Activated naive CD8-positive, alpha-beta T cell treated with anti-CD3 and anti-CD28 coated beads, Interleukin-2, amount 50 U/mL, for 16 hours (primary cell): ENCODE measurements at places on chromosomes 11 and 22.

DNA sequence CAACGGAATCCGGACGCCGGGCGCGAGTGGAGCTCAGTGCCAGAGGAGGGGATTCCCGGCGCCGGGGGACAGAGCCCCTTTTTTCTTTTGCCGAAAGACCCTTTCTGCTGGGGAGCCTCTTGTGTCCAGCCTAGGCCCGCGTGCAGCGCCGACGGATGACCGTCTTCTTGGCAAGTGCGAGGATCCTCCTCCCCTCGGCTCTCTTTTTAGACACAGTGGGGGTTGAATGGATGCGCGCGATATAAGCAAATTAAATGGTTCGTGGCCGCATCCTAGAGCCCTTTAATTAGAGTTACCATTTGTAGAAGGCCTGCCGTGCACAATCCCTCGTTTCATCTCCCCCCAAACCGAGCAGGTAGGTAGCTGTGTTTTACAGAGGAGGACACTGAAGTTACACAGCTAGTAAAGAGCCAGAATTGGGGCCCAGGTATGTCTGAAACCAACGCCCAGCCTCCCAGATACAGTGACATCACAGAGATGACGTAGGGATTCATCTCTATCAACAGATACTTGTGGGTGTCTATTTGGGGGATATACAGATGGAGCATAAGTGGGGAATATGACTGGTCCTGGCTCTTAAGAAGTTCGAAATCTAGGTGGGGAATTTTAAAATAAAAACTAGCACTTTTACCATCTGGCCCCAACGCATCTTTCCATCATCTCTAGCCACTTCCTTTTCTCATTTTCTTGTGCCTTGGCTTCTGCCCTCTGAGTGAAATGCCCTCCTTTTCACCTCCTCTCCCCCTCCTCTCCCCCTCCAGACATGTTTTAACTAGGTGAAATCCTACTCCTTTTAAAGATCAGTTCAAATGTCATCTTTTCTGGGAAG lies 875 bp downstream of the TCP11L1 start:
- no peak for DNase-seq

DNA sequence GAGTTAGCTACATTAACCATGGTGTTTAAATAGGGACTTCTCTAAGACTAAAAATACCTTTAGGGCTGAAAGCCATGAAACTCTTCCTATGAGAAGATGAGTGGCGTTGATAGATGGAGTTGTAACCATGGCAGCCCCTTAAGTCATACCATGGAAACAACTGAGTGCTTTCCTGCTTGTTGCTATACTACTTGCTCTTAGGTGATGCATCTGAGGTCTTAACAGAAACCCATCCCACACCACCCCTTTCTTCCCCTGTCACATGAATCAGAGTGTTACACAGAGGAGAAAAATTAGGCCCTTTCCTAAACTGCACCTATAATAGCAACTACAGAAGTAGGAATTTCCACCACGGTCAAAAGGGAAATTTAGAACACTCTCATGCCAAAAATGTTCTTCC lies 64.3 kb upstream of the ZC3H12C start:
- no peak for DNase-seq

GRCh38 chr11:69468221-69468620 lies 13.2 kb upstream of the LINC01488 start:
- no peak for DNase-seq

- DNase-seq, result no peak
These were observed 5.7 kb upstream of the CEP126 start for GRCh38 chr11:101909087-101909486.

DNA sequence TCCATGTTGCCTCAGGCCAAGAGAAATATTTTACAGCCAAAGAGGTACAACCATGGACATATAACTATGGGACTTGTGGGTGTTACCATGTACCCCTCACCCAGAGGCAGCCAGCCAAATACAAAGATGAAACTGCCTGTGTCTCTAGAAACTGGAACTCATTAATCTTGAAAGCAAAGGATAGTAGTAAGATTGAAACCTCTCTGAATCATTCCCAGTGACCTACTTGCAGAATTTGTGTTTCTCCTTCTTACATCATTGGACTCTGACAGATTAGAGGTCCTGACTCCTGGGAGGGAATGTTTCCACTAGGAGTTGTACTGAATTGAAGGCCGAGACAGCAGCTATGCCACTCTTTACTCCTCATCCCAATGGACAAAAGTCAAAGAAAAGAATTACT lies 257.4 kb upstream of the UBASH3B start:
- no peak for DNase-seq

- no peak for DNase-seq
These were observed 8.8 kb upstream of the DNAL4 start for GRCh38 chr22:38802671-38803121.

- no peak for DNase-seq
These were observed 1.8 kb upstream of the KRTAP5-4 start for GRCh38 chr11:1623716-1624115.

- no peak for DNase-seq
These were observed 1388.7 kb downstream of the BRD1 start for GRCh38 chr22:48438800-48439559.

DNA sequence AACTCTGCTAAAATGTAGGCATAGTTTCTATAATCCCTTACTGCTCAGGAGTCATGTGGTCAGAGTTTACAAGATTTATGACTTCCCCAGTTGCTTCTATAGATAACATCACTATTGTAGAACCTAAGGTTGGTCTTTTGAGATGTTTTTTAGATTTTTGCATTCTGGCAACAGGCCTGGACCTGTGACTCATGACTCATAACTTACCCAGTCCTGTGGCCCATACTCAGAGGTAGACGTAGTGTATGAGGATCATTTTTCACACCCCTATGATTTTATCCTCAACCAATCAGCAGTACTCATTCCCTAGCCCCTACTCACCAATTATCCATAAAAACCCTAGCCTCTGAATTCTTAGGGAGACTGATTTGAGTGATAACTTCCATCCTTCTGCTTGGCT lies 384.4 kb upstream of the DDI1 start:
- DNase-seq, result no peak

- DNase-seq, result no peak
These were observed 2.5 kb downstream of the TP53AIP1 start for GRCh38 chr11:128940156-128940555.

- no peak for DNase-seq
These were observed 118.0 kb downstream of the PHF21B start for GRCh38 chr22:44891791-44892190.

- DNase-seq, result no peak
These were observed 364.7 kb downstream of the TTC28 start for GRCh38 chr22:28314959-28315358.

- no peak for DNase-seq
These were observed 10.3 kb upstream of the ZC3H12C start for GRCh38 chr11:110082899-110083298.

- no peak for DNase-seq
These were observed 32.5 kb upstream of the NUCB2 start for GRCh38 chr11:17244046-17244445.

DNA sequence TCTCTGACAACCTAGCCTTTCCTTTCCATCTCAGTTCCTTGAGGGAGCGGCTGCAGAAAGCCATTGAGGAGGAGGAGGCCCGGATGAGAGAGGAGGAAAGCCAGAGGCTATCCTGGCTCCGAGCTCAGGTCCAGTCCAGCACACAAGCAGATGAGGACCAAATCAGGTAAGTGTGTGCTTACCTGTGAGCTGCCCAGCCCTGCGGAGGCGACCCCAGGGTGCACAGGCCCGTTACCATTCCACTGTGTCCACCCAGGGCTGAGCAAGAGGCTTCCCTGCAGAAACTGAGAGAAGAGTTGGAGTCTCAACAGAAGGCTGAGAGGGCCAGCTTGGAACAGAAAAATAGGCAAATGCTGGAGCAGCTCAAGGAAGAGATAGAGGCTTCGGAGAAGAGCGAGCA lies 63.1 kb downstream of the CEP164 start:
- DNase-seq, result no peak

DNA sequence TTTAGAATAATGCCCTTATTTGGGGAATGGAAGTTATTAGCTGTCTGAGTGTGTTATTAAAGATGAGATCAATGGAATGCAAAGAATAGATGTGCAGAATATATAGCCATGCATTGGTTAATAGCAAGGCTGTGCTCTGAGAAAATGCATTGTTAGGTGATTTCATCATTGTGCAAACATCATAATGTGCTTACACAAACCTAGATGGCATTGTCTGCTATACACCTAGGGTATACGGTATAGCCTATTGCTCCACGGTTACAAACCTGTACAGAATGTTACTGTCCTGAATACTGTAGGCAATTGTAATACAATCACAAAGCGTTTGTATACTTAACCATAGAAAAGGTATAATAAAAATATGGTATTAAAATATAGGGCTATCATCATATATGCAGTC lies 25.5 kb downstream of the SLC5A12 start:
- DNase-seq, result no peak

- DNase-seq, result no peak
These were observed 6.8 kb upstream of the CHID1 start for GRCh38 chr11:917426-917825.

DNA sequence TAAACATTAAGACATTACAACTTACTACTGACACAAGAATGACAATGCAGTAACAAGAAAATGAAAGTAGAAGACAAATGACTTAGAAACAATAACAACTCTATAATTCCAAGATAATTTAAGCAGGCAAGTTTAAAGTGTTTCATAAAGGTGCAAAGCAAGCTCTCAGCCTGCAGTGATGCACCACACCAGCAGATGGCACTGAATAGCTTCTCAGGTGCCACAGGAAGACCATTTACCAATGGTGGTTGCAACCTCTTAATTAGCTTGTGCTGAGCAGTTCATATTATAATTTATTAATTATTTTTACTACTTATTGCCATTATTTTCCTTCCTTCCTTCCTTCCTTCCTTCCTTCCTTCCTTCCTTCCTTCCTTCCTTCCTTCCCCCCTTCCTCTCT lies 60.6 kb downstream of the NXPE2 start:
- no peak for DNase-seq

DNA sequence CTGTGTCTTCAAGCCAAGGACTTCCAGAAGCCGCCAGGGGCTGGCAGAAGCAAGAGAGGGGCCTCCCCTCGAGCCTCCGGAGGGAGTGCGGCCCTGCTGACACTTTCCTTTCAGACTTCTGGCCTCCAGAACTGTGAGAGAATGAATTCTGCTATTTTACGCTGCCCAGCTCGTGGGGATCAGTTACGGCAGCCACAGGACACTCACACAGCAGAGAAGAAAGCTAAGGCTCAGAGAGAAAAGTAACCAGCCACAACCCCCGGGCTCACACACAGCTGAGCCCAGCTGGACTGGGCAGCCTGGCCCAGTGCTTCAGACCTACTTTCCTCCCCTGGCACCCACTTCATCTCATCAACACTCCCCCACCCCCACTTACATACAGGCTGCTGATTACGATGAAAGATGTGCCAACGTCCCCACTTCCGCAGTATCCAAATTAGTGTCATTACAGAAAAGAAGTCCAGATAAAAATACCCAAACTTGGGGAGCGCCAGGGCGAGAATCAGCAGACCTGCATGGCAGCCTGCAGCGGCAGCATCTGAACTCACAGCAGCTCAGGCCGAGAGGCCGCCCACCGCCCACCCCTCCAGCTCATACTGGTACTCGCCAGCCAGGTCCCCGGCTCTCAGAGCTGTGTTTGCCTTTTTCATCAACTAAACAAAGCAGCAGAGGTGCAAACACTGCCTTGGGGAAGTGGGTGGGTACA lies 15.3 kb downstream of the PHF21B start:
- DNase-seq, result no peak

- DNase-seq, result no peak
These were observed 20.6 kb downstream of the IGSF9B start for GRCh38 chr11:133936136-133936535.

DNA sequence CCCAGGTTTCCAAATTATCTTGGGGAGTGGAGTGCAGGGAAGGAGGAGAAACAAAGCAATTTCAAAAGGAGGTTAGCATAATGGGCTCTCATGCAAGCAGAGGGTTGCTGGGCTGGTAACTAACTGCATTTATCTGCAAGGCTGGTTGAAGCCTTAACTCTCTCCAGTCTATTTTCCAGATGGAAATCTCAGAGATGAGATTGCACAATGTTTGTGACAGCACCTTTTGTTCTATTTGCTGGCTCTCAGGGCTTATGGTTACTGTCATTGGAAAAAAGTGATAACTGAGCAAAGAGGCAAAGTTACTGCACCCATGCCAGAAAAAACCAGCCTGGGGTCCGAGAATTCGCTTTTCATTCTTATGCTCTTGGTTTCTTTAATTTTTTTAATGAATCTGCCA lies 33.2 kb downstream of the ABCC8 start:
- no peak for DNase-seq

DNA sequence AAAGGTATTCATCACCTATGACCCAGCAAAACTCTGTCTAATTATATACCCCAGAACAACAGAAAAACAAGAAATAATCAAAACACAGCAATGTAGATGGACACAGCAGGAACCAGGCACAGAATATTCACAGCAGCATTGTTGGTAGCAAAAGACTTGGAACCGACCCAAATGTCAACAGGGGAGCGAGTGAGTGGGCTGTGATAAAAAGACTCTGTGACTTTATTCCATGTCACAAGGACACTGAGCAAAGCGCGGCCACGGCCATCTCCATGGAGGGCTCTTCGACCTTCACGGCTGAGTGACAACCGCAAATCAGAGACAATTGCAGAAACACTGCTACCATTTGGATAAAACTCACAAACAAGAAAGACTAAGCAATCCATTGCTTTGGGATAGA lies 1373.1 kb downstream of the TBC1D22A start:
- no peak for DNase-seq

GRCh38 chr22:41619979-41620588 lies 759 bp downstream of the DESI1 start:
- DNase-seq, result no peak

- no peak for DNase-seq
These were observed 16.2 kb upstream of the ARHGAP20 start for GRCh38 chr11:110728476-110728875.

GRCh38 chr11:72908032-72908676 lies 93.9 kb downstream of the ATG16L2 start:
- no peak for DNase-seq

DNA sequence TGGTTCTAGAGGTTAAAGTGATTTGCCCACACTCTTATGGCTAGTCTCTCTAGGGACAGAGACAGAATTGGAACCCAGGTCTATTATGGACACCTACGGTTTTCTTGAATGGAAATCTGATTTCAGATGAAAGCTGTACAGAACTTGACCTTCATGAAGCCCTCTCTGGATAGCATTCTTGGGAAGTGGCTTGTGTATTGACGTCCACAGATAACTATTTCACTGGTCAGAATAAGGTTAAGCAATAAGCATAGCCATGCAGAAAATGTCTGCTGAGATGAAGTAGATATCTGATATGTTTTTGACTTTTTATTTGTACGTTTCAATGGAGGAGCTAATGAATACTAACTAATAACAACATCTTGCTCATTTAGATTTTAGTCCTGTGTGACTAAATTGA lies 1.1 kb downstream of the TLCD5 start:
- DNase-seq, result no peak

GRCh38 chr22:40198733-40199132 lies 21.0 kb downstream of the TNRC6B start:
- no peak for DNase-seq

- DNase-seq, result no peak
These were observed 53.6 kb downstream of the SYT13 start for GRCh38 chr11:45232341-45233080.

GRCh38 chr11:33866936-33867335 lies 24.9 kb downstream of the LMO2 start:
- DNase-seq, result no peak
